AG20443 (cell line): ENCODE measurements at places on chromosomes 3 and 15.

DNA sequence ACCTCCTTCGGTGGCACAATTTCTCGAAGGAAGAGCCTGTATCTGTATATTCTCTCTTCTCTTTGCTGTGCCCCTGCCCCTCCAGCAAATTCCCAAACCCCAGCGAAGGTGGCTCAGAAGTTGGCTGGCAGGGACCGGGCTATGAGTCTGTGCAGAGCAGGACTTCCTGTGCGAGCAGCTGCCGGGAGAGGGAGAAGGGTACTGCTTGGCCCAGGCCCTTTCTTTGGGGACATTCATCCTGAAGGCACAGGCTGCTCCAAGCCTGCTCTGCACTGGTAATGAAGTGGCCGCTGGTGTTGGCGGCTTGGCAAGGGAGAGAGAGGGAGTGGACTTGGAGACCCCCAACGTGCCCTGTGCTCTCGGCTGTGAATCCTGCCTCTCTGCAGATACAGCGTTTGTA, 1.5 kb downstream of the SLC6A11 start:
- DNase-seq: no peak

DNA sequence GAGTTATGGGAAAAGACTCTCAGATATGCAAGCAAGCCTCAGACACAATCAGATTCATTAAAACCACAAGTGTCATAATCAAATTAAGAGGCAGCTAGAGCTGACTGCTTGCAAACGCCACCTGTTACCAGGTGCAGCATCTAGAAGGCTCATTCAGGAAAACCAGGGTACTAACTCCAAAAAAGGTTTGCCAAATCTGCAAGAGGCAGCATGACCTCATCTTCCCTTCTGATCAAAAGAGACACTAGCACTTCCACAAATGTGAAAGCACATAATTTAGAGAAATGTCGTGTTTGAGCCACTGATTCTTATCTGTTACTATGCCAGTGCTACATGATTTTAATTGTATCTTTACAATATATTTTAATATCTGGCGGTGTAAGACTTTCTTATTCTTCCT, 123.3 kb upstream of the NANOGP8 start:
- no peak for DNase-seq

- peak; percentile 41 for DNase-seq
Measured at GRCh38 chr15:55917881-55918296, 75.5 kb downstream of the NEDD4 start.

DNA sequence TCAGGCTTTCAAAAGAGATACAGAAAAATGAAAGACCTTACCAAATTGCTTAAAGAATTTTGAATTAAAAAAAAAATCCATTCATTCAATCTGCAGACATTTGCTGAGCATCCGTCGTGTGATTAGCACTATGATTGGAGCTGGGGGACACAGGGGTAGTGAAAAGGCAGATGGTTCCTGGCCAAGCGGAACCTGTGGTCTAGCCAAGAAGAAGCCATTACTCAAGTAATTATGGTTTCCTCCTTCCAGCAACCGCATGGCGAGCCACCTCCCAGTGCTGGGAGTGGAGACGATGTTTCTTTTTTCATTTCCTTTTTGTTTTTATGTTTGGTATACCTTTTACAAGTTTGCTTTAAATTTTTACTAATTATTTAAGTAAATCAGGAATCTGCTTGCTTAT, 140.2 kb downstream of the CACNA2D3 start:
- no peak for DNase-seq

DNA sequence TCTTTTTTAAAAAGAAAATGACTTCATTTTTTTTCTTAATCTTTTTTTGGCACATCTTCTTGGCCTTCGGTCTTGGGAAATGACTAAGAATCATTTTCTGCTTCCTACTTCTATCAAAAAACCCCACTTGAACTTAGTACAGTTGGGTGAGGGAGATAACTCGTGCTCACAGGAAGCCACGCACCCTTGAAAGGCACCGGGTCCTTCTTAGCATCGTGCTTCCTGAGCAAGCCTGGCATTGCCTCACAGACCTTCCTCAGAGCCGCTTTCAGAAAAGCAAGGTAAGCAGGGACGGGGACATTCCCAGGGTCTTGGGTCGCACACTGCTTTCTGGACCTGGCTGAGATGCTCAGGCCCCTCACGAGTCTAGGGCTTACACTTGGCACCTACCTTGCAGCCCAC, at the start of gene CCR4:
TSS of gene CCR4 (plus strand) at position 235 of the 402 bp plus-strand sequence. CDS start 1,779 bp downstream, outside the sequence.
- no peak for DNase-seq

GRCh38 chr15:83983634-83984458, 251.7 kb upstream of the GOLGA6L4 start:
- no peak for DNase-seq

- DNase-seq: no peak
Measured at GRCh38 chr3:46481636-46482035, 16.1 kb upstream of the RTP3 start.

- no peak for DNase-seq
Measured at GRCh38 chr3:52694528-52695189, 8.8 kb downstream of the GNL3 start.

GRCh38 chr15:64209680-64210334, 47.0 kb upstream of the PPIB start:
- peak; percentile 36 for DNase-seq

GRCh38 chr3:37243820-37244748, 69.7 kb upstream of the LRRFIP2 start:
- DNase-seq: peak; percentile 91

DNA sequence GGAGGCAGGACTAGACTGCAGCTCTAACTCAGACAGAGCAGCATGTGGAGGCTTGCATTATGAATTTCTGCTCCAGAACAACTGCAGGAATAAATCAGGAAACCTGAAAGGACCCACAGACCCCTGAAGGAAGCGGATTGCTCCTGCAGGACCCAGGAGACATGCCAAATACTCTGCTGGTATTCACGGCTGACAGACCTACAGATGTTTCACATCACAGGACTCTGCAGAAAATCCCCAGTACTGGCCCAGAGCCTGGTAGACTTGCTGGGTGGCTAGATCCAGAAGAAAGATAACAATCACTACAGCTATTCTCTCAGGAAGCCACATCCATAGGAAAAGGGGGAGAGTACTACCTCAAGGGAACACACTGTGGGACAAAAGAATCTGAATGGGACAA, 942.1 kb downstream of the AGBL1 start:
- DNase-seq: no peak

DNA sequence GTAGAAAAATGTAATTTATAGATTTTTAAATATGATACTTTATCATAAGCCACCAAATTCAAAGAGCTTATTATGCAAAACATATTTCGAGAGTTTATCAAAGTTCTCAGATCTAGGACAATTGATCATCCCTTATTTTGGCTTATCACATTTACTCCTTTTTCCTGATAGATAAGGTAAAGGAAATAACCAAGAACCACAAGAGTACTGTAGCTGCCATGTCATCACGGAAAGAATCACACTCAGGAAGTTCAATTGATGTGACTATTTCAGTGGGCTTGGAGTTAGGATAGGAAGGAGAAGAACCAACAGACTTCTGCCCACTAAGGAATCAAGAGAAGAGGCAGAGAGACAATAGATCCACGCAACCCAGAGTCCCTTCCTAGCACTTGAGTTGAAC, 142.7 kb upstream of the TMCO5A start:
- no peak for DNase-seq

DNA sequence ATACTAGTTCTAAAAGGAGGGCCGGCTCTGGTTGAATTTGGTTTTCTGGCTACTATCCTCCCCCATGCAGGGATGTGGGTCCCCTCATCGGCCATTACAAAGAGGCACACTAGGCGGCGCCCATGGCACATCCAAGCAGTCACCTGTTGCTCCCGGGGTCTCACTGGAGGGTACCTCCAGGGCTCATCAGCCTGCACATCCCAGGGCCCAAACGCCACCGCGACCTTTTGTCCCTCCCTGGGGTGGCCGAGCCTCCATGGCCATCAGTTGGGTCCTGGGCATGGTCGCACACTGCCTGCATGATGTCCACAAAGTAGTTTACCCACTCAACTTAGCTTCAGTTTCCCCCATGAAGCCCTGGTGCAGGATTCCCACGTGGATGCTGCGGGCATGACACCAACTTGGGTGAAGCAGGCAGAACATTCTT, 28.3 kb downstream of the IDH3A start:
- peak; percentile 68 for DNase-seq

- DNase-seq: no peak
Measured at GRCh38 chr3:179464323-179465092, 13.2 kb upstream of the GNB4 start.

DNA sequence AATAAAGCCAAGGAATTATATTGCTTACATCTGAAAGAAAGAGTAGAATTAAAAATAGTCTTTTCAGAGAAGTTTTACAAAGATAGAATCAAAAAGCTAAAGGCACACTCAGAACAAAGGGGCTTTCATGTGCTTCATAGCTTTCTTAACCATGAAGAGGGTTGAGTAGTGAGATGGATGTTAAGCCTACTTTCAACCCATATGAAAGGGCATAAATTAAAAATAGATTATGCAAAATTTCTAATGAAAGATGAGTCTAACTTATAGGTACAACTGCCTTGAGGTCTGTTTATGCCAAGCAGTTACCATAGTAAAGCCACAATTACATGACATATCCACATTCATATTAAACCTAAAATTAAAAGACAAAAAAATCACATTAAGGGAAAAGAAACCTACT, 223.3 kb upstream of the ARHGEF26 start:
- DNase-seq: no peak
